ENCODE measurements at places on chromosomes 4 and X.
A peak's percentile ranks its signal among the peaks of the same experiment; 100 is the strongest.

- DNase-seq, result peak; percentile 66
These were observed 1.8 kb downstream of the TBC1D1 start for GRCh38 chr4:37892641-37893040.

DNA sequence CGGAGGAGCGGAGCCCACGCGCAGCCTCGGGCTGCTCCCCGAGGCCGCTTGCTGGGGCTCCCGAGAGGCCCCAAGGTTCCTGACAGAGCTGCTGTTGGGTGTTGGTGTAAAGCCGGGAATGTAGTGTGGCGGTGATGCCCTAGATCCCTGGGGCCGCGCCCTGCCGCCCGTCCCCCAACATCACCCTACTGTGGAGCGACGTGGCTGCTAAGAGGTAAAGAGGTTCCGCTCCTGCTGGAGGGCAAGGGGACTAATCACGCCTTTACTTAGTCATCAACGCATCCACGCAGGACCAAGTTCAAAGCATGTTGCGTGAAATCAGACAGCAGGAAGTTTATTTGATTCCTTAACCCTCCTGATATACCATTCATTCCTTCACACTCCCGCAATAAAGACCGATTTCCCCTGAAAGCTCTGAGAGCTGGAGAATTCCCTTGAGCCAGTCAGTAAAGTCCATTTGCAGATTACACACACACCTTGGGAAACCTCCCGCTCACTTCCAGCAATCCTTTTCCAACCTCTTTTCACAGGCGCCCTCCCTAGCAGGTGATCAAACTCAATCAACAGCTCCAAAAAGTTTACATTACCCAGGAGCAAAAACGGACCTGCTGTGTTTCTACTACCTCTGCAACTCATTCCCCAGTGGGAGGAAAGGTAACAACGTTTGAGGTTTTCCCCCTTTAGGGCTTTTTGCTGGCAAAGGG lies 579 bp upstream of the GABRA2 start:
- DNase-seq, result no peak

GRCh38 chrX:145393702-145394235 lies 146.5 kb downstream of the SPANXN1 start:
- DNase-seq, result no peak

- DNase-seq, result no peak
These were observed 166.2 kb downstream of the ATP10D start for GRCh38 chr4:47651231-47651630.

DNA sequence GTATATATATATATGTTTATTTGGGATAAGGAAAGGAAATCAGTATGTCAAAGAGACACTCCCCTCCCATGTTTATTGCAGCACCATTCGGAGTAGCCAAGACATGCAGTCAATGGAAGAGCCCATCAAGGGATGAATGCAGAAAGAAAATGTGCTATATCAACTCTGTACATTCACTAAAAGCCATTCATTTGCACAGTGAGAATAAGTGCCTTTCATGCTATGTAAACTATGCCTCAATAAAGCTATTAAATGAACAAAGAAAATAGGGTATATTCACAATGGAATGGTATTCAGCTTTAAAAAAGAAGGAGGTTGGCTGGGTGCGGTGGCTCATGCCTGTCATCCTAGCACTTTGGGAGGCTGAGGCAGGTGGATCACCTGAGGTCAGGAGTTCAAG lies 20.3 kb downstream of the CD99 start:
- no peak for DNase-seq

DNA sequence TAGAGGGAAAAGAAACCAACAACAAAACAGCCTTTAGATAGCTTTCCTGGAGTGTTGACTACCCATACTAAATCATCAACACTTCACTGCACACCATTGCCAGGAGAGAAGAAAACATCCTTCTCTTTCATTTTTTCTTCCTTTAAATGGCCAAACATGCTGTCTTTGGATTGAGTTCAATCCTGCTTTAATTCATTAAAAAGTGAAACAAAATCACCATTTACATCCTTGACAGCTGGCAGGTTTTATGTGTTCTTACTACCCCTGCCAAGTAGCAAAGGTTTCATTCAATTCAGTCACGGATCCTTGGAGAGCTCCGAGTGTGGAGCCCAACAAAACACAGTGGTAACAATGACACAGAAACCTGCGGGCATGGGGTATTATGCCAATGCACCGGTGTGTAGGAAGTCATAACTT lies 568.3 kb downstream of the ANKRD50 start:
- no peak for DNase-seq

DNA sequence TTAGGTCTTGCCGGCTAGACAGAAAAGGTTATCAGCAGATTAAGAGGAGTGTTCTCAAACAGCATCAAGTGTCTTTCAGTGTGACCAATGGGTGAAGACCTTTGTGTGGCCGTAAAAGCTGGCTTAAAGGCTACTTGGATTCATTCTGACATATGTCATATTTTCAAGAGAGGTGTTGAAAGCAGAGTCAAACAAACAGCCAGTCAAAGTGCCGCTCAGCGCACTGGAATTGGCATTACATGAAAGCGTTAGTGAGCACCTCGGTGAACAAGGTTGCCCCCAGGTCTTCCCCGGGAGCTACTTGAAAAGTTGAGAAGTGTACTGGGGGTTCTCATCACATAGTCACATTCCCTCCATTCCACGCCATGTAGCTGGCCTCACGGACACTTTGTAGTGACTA lies 148.9 kb downstream of the SOX3 start:
- DNase-seq, result no peak

DNA sequence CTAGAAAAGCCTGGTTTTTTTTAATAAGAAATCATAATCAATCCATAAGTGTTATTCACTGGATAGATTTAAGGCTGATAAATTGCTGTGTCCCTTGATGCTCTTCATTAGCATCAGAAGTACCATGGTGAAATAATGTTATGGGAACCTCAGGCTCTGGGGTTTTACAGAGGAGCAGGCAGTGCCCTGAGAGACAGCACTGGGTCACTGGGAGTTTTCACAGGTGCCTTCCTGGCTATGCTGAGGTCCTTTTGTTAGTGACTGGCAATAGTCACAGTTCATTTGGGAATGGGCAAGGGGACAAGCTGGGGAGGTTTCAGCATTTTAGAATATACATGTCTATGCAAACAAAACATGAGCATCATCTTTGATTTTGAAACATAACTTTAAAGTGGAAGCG lies 38.6 kb downstream of the ANK2 start:
- no peak for DNase-seq

DNA sequence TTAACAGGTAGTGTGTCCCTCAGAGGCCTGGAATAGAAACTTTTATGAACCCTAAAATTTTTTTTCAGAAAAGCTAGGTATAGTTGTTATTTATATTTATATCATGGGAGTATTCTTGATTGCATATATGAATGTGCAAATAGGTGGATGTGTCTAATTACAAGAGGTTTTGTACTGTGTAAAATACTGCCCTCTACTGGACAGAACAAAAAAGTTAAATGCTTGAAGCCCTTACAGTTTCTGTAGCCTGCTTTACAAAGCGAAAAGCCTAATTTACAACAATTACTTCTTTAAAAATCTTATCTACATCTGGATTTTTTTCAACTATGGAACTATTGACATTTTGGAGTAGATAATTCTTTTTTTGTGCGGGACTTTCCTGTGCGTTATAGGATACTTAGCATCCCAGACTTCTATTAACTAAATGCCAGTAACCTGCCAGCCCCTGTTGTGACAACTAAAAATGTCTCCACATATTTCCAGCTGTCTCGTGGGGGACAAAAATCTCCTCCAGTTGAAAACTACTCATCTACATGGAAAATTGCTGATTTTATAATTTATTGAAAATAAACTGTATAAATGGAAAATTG lies 35.1 kb downstream of the ENPEP start:
- no peak for DNase-seq

DNA sequence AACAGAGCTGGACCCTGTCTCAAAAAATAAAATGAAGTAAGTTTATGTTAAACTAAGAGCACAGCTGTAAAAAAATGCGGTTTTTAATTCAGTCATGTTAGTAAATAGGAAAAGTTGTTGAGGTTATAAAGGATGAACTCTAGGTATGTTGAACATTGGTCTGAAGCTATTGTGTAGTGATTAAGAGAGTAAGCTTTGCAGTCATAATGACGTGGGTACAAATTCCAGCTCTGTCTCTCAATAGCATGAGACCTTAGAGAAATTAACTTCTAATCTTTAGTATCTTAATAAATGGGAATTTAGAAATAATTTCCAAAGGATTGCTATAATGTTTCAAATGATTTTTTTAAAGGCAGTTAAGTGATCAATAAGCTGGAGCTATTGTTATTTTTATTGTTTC lies 2.9 kb upstream of the YTHDC1 start:
- DNase-seq, result no peak

GRCh38 chrX:154437971-154438893 lies 1.3 kb downstream of the GDI1 start:
- DNase-seq, result no peak

- DNase-seq, result no peak
These were observed 4.7 kb downstream of the KCND1 start for GRCh38 chrX:48966796-48967579.
